ENCODE measurements at places on chromosomes 16 and 17.

GRCh38 chr17:17987187-17987896 is 14.7 kb downstream of the DRC3 start:
- DNase-seq = no peak

GRCh38 chr16:65910291-65910690 is 456.2 kb upstream of the CDH5 start:
- DNase-seq = no peak

- peak; percentile 42 for DNase-seq
Measured at GRCh38 chr17:32487473-32488176, 832 bp downstream of the CDK5R1 start.

DNA sequence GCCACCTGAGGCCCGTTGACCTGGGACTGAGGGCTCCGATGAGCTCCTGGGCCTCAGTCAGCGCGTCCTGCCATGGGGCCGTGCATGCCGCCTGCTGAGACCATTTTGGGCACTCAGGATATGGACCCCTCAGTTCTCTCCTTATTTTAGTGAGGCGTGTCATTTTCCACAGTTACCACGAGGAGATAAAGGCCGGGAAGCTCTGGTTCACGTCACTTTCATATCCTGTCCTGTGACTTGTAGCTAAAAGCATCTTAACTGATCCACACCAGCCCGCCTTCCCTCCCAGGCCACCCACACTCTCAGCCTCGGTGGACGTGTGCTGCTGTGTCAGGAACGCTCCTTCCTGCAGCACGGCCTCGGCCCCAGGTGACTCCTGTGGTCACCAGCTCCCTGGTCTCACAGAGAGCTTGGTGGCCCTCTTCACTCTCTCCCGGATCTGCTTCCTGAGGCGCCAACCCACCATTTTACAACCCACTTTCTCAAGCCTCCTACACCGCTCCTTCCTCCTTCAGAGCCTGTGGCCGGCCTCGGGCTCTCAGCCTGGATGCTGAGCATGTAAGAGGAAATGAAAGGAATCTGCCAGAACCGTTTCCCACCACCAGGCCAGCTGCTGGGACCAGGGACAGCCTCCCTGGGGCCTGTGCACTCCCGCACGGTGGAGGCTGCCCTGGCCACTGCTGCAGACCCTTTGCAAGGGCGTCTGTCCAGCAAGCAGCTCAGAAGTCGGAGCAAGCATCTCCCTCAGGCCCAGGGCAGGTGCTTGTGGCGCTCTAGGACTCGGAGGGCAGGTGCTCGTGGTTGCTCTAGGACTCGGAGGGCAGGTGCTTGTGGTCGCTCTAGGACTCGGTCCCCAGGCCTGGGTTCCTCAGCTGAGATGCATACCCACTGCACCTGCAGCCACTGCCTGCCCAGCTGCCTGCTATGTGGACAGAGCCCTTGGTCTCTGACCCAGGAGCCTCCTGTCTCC is 23.9 kb upstream of the FASN start:
- no peak for DNase-seq

DNA sequence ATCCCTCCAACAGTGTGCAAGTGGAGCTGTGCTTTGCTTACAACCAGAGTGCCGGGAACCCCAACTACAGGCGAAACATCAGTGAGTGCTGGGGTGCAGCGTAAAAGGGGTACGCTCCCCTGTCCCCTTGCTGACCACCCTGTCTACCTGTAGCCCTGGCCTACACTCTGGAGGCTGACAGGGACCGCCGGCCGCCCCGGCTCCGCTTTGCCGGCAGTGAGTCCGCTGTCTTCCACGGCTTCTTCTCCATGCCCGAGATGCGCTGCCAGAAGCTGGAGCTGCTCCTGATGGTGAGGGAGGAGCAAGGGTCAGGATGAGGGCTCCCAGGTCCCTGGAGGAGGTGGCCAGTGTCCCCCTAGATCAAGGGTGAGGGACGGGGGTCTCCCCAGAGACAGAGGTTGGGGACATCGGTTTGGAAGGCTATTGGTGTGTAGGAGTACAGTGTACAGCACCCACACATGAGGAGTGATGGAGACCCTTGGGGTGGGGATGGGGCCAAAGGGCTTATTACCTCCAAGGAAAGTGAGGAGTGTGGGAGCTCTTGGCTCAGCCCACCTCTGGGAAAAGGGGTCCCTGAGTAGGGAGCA is 19.6 kb upstream of the PDK2 start:
- DNase-seq = no peak

- DNase-seq = no peak
Measured at GRCh38 chr17:4520894-4521600, 22.4 kb downstream of the SPNS2 start.

GRCh38 chr17:82690786-82691489 is 7.6 kb downstream of the RAB40B start:
- DNase-seq = no peak

- no peak for DNase-seq
Measured at GRCh38 chr17:78613416-78613815, 36.2 kb upstream of the DNAH17 start.

DNA sequence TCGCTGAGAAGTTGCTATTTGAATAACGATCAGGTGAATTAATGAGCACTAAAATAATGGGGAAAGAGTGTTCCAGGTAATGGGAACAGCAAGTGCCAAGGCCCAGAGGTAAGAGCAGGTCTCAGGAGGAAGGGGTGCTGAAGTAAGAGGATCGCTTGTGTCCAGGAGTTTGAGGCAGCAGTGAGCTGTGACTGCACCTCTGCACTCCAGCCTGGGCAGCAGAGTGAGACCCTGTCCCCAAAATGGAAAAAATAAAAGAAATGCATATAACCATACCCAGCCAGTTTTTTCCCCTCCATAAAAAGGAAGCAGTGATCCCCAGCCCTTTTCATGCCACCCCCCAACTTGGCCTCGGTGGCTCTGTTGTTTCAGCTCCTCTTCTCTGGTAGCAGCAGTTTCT is 16.8 kb upstream of the HAS3 start:
- no peak for DNase-seq

GRCh38 chr16:56288019-56288418 is 96.7 kb downstream of the GNAO1 start:
- no peak for DNase-seq

DNA sequence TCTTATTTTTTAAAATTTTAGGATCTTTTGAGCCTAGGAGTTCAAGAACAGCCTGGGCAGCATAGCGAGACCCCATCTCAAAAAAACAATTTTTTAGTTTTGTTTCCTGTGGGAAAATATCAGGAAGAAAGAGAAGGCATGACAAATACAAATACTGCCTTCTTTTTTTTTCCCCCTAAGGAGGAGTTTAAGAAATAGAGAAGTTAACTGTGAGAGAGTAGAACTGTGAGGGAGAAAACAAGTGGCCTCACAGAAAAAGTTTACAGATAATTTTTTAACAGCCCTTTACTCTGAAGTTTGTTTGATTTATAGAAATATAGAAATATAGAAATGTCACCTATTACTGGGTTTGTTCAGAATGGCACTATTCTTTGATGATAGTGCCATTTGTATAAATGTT is 21.1 kb downstream of the TTYH2 start:
- no peak for DNase-seq

GRCh38 chr17:16325964-16326363 is 27.3 kb downstream of the CENPV start:
- no peak for DNase-seq

- no peak for DNase-seq
Measured at GRCh38 chr17:62562656-62563055, 64.8 kb upstream of the MRC2 start.

DNA sequence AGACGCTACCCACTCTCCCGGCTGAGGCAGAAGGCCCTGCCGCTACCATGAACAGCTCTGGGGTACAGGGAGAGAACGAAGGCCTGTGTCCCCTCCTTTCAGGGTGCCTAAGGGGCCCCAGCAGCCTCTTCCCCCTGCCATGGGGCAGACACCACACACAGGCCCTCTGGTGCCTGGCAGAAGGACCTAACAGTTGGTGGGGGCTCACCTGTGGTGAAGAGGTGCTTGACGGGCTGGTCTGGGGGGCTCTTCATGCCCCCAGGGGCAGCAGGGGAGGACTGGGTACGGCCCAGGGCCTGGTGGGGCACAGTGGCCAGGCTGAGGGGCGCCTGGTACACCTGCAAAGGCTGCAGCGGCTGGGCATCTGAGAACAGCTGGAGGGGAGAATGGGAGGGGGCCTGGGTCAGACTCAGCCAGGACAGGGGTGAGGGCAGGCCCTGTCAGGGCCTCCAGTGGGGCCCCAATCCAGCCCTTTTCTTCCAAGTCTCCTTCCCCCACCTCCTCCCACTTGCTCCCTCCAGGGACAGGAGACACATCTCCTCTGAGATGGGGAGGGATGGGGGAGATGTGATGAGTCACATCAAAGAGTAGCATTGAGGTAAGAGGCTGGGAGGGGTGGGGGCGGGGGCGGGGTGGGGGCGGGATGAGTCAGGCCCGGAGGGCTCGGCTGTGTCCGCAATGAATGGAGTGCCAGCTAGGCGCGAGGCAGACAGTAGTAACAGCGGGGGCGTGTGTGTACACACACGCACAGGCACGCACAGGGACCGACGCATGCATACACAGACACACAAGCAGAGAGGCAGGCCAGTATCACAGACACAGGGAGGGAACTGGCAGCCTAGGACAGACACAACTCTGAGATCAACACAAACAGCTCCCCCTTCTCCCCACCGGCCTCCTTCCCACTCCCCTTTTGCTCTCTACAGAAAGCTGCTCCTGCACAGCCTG is 16.1 kb downstream of the G6PC3 start:
- DNase-seq = no peak

GRCh38 chr17:49944273-49944870 is 24.6 kb upstream of the DLX4 start:
- DNase-seq = no peak

- no peak for DNase-seq
Measured at GRCh38 chr16:76800196-76800595, 390.8 kb upstream of the MON1B start.

DNA sequence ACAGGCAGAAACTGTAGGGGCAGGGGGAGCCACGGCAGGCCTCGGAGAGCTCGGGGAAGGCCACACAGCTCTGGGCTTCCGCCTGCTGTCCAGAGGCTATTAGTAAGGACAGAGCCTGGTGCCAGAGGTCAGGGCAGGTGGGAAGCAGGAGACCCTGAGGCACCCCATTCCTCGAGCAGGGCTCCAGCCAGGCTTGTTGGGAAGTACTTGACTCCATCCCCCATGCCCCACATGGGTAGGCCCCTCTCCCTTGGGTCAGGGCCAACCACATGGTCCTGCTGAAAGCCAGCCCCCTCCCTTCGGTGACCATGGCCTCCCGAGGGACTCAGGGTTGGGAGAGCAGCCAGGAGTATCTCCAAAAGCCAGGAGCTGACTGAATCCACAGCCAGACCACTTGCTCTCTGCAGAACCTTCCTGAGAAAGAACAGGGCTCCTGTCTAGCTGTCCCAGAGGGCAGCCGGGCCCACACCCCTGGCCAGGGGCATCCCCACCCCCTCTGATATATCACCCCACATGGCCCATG is 17.4 kb upstream of the MPRIP start:
- DNase-seq = no peak

- DNase-seq = no peak
Measured at GRCh38 chr17:82285141-82285540, 11.6 kb upstream of the CSNK1D start.

GRCh38 chr17:1379930-1380313 is 20.1 kb downstream of the YWHAE start:
- DNase-seq = no peak

DNA sequence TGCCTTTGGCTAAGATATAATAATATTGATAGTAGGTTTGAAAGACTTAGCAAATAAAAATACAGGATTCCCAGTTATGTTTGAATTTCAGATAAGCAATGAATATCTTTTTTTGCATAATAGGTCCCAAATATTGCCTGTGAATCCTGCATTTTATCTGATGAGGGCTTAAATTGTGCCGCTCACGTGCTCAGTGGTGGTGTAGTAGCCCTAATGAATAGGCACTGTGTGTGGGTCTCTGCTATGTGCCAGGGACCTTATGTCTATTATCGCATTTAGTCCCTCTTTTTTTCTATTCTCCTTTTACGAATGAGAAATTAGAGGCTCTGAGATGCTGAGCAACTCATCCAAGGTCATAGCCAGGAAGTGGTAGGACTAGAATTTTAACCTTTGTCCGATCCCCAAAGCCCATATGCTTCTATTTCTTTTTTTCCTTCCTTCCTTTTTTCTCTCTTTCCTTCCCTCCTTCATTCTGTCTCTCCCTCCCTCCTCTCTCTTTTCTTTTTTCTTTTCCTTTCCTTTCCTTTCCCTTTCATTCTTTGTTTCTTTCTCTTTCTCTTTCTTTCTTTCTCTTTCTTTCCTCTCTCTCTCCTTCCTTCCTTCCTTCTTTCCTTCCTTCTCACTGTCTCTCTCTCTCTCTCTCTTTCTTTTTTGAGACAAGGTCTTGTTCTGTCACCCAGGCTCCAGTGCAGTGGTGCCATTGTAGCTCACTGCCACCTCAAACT is 47.2 kb downstream of the RGS9 start:
- DNase-seq = no peak

DNA sequence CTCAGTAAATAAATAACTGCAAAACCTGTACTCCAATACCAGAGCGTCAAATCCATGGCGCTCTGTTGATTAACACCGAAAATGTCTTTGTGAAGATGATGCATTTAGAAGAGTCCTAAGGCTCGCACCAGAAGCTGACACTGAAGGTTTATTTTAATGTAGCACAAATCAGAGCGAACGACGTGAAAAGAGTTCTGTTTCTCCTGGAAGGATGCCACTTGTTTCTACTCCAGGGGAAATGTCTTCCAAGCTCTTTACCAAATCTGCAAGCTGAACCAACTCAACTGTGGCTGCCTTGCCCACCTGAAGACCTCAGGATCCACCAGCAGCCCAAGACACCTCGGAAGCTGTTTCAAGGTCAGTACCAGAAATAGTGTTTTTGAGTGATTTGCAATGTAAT is 194.4 kb upstream of the MAF start:
- no peak for DNase-seq

DNA sequence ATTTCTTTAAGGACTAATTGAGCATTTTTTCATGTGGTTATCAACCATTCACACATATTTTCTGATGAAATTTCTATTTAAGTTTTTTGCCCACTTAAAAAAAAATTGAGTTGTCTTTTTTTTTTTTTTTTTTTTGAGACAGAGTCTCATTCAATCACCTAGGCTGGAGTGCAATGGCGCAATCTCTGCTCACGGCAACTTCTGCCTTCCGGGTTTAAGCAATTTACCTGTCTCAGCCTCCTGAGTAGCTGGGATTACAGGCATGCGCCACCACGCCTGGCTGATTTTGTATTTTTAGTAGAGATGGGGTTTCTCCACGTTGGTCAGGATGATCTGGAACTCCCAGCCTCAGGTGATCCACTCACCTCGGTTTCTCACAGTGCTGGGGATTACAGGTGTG is 34.3 kb downstream of the RAB11FIP3 start:
- no peak for DNase-seq

DNA sequence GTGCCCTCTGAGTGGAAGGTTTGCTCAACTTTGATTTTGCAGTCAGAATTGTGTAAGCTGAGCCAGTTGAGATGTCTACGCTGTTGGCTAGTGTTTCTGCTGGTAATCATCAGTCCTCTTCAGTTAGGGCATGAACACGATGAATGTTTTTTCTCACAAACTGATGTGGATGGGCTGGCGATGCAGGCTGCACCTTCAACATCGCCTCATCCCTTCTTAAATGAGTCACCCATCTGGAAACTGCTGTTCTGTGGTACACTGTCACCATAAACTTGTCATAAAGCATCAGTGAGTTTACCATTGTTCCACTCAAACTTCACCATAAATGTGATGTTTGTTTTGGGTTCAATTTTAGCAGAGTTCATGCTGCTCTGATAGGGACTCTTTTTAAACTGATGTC is 8.4 kb downstream of the C16orf95 start:
- no peak for DNase-seq

GRCh38 chr16:50495673-50496072 is 52.5 kb upstream of the NKD1 start:
- DNase-seq = no peak

- no peak for DNase-seq
Measured at GRCh38 chr16:54985156-54985555, 54.5 kb downstream of the IRX5 start.

Measured in naive thymus-derived CD4-positive, alpha-beta T cell (primary cell).